ENCODE measurements at places on chromosomes 12 and 14.

- no peak for DNase-seq
Measured at GRCh38 chr12:4137015-4137414, 136.5 kb upstream of the CCND2 start.

GRCh38 chr14:95460647-95461478, 55.6 kb downstream of the SYNE3 start:
- peak; percentile 96 for DNase-seq

DNA sequence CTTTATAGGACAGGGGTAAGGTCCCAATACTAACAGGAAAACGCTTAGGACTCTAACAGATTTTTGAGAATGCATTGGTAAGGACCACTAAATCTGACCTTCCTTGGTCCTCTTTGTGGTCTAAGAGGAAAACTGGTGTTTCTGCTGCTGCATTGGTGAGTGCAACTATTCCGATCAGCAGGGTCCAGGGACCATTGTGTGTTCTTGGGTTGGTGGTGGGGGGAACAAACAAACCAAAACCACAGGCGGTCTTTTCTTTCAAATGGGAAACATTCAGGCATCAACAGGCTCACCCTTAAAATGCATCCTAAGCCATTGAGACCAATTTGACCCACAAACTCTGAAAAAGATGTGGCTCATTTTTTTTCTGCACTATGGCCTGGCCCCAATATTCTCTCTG, 20.7 kb downstream of the EPYC start:
- DNase-seq: no peak

- DNase-seq: no peak
Measured at GRCh38 chr12:99600388-99600787, 47.2 kb upstream of the GARIN6 start.

DNA sequence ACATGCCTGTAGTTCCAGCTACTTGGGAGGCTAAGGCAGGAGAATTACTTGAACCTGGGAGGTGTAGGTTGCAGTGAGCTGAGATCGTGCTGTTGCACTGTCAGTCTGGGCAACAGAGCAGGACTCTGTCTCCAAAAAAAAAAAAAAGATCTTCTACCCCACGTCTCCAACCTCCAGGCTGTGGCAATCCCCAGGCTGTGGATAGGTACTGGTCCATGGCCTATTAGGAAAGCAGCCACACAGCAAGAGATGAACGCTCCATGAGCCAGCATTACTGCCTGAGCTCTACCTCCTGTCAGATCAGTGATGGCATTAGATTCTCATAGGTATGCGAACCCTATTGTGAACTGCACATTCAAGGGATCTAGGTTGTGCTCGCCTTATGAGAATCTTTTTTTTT, 6.1 kb upstream of the PTGES3 start:
- no peak for DNase-seq

DNA sequence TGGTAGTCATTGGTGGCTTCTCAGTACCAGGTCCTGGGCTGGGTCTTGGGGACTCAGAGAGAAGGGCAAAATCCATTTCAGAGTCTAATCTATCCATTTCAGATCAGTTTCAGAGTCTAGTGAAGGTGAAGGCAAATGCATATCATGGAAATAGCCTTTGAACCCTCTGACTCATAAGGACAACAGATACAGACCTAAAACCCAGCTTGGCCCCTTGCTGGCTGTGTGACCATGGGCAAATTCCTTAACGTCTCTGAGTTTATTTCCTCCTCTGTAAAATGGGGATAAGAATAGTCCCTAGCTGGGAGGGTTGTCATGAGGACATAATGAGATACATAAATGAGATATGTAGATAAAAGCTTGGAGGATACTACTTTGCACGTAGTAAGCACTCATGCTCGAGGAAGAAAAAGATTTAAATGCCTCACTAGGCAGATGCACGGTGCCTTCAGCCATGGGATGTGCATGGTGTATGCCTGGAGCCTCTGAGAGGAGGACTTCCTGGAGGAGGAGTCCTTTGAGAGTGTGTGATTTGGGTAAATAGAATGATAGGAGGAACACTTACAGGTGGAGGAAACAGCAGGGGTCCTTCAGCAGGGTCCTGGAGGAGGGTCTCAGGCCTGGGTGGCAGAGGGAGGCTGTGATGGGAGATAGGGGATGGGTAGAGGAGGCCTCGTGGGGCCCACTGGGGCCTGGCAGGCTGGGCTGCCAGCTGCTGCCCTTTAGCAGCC, 8.0 kb downstream of the DTX1 start:
- no peak for DNase-seq

GRCh38 chr12:6279256-6279628, 31.2 kb upstream of the PLEKHG6 start:
- DNase-seq: no peak

DNA sequence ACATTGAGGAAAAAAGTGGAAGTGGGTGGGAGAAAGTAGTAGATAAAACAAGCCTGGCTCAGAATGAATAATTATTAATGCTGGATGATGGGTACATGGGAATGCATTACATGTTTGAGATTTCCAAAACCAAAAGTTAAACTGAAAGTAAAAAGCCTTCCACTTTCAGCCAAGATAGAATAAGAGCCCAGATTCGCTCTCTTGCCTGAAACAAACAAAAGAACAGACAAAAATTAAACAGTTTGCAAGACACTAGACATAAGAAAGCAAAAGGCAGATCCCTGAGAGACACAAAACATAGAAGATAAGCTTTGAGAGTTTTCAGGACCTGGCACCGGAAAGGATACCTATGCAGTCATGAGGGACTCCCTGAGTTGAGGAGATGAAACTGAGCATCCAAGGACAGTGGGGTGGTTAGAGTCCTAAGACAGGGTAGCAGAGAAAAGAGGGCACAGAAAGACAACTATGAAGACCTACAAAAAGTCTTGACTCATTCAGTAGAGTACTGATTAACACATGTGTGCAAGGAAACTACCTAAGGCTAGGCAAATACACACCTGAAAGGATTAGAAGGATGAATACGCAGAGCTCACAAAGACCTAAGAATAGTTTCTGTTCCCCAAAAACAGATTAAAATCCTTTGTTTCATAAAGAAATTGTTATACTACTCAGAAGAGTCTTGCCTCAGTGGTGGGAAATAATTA, 54.1 kb downstream of the CEP83 start:
- no peak for DNase-seq

GRCh38 chr12:63151623-63152320, 771 bp upstream of the AVPR1A start:
- DNase-seq: peak; percentile 10

GRCh38 chr12:9509464-9510161, 98.1 kb downstream of the KLRB1 start:
- no peak for DNase-seq

DNA sequence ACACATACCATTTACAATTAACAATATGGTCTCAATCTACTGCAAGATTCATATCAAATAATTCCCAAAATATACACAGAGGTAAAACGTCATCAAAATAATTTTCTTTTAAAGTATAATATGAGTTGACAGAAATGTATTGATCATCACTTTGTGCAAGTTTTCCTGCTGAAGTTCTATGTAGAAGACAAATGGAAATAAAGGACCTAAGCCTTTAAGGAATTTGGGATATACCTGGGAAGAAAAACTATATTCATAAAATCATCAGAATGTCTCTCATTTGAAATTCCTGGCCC, 61.1 kb upstream of the DAAM1 start:
- no peak for DNase-seq

GRCh38 chr12:10617863-10618262, 4.5 kb upstream of the MAGOHB start:
- DNase-seq: no peak

Measured in A172 (cell line).